Inflammatory macrophage treated with lipopolysaccharide for 4 hours (primary cell): ENCODE measurements at places on chromosomes 13 and 19.

DNA sequence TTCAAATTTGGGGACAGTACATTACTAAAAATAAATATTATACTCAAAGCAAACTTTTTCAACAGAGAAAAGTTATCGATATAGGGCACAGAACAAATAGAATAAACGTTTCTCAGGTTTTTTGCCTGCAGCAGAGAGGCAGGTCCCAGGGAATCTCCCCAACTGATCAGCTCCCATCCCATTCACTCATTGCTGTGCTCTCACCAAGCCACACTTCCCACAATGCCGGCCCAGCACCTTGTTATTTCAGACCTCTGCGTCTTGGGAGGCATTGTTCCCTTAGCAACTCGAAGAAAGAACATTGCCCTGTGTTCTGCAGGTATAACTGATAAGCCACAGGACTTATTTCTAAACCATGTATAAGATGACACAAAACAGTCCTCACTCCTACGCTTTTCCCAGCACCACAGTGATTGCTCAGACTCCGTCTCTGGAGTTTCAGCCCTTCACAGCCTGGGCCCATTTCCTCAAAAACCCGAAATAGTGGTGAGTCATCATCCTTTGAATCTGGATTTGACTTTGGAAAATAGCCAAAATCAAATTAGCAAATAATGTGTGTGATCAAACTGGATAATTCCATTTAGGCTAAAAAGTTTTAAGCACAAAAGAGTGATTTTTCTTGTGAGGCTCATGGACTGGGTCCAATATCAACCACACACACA, 100.4 kb downstream of the DCLK1 start:
- no peak for DNase-seq

DNA sequence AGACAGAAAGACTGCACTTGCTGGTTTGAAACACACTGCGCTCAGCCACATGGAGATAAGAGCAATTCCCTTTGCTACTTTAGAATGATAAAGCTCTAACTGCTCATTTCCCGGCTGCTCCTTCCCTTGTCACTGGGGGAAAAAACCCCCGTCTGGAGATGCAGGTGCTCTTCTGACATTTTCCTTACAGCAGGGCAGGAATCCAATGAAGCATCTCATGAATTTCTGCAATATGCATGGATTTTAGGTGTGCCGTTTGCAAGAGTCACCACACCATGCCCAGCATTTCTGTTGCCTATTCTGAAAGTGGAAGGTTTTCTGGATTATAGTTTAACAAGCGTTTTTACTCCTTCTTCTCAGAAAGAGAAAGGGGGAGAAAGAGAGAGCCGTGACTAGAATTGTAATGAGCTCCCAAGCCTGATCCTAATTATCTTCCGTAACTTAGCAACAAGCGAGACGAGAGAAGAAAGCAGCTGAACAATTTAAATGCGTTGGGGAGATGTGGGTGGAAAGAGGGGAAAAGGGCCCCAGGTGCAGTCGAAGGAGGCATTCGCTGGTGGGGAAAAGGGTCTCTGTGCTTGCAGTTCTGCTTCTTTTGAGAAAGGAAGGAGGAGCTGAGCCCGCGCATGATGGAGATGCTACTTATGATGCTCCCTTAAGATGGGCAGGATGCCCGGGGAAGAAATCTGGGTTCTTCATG, 76.6 kb upstream of the SPATA13 start:
- DNase-seq, result no peak

DNA sequence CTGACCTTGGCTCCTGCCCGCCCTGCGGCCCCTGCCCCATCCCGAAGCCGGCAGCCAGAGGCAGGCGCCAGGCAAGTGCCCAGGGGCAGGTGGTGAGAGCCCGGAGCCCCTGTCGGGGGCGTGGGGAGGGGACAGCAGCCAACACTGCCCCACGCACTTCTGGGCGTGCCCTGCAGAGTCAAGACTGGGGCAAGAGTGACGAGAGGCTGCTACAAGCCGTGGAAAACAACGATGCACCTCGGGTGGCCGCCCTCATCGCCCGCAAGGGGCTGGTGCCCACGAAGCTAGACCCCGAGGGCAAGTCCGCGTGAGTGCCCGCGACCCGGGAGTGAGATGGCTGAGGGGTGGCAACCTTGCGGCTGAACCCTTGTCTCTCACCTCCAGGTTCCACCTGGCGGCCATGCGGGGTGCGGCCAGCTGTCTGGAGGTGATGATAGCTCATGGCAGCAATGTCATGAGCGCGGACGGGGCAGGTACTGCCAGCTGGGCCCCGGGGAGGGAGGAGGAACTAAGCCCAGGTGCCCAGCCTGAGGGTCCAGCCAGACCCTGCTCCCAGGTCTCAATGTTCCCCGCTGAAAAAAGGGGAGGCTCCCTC, 17.3 kb downstream of the ANKRD24 start:
- no peak for DNase-seq

DNA sequence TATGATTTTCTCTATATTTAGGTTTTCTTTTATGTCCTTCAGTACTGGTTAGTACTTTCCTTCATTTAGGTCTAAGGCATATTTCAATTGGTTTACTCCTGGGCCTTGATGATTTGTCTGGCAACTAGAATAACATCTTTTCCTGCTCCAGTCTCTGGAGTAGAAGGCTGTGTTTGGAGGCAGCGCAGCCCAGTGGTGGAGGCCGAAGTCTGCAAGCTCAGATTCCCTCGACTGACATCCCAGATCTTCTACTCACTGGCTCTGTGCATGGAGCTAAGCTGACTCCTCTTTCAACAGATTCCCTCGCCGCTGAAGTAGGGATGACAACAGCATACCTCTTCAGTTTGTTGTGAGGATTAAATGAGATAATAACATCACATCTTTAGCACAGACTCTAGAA, 141.0 kb downstream of the RAP2A start:
- peak; percentile 6 for DNase-seq

- peak; percentile 27 for DNase-seq
These were observed 81.3 kb downstream of the URI1 start for GRCh38 chr19:30023330-30023729.

DNA sequence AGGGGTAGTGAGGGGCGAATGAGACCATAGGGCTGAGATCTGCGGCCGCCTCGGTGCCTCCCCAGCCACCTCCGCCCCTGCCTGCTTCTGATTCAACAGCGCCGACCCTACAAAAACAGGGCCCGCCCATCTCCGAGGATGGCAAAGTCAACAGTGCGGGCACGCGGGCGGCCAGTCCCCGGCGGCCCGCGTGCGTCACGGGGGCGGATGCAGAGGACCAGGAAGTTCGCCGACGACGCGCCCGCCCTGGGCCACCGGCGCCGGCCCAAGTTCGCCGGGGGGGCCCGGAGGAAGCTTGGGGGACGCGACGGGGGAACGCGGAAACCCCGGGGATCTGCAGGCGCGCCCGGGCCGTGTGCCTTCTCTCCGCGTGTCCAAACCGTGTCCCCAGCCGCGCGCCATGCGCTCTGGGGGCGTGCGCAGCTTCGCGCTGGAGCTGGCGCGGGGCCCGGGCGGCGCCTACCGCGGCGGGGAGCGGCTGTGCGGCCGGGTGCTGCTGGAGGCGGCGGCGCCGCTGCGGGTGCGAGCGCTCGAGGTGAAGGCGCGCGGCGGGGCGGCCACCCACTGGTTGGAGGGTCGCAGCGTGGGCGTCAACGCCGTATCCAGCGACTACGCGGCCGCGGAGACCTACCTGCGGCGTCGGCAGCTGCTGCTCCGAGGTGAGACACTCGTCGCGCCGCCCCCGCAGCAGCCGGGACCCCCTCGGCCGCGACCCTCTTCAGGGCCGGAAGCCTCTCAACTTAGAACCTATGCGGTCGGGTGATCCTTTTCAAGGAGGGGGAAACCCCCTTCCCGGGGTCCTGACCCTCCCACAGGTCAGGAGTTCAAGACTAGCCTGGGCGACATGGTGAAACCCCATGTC, 6.8 kb upstream of the ARRDC2 start:
- peak; percentile 93 for DNase-seq
